ENCODE measurements at places on chromosomes 16 and 17.

- DNase-seq, result no peak
Measured at GRCh38 chr16:17515421-17516210, 44.9 kb upstream of the XYLT1 start.

DNA sequence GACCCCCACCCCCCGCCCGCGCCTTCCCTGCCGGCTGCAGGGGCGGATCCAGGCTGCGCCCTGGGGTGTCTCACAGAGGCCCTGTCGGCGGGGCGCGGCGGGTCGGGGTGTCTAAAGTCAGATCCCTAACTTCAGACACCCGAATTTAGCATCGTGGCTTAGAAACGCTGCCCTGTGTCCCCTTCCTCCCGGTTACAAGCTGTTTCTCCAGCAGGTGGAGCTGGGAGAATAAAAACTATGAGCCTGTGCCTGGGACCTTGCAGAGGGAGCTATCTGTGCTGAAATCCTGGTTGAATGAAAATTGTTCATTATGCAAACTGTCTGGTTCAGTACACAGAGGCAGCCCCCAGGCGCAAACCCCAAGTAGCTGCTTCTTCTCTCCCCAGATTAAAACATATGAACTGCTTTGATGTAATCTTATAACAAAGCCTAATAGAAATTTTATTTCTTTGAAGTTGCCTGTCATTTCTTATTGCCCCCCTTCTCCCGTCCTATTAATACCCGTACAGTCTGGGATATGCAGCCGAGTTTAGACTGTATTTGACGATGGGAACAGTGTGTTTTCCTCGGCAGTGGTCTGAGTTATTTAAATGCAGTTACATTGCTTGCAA lies 79.0 kb downstream of the RPA1 start:
- peak; percentile 12 for DNase-seq

DNA sequence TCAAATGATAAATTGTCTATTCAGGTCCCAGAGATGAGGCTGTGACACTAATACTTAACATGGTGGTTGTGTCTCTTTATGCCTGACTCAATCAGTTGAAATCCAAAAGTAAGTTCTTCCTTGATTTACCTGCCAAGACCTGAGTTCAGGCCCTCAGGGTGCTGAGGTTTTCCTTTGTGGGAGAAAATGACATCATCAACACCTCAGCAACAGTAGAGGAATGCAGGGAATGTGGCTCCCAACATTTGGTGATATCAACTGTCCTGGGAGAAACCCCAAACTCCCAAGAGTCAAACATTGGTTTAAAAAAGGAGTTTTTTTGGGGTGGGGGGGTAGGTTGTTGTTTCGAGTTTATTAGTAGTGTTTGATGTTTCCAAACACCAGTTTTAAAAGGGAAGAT lies 14.7 kb downstream of the RNF43 start:
- DNase-seq, result peak; percentile 39

DNA sequence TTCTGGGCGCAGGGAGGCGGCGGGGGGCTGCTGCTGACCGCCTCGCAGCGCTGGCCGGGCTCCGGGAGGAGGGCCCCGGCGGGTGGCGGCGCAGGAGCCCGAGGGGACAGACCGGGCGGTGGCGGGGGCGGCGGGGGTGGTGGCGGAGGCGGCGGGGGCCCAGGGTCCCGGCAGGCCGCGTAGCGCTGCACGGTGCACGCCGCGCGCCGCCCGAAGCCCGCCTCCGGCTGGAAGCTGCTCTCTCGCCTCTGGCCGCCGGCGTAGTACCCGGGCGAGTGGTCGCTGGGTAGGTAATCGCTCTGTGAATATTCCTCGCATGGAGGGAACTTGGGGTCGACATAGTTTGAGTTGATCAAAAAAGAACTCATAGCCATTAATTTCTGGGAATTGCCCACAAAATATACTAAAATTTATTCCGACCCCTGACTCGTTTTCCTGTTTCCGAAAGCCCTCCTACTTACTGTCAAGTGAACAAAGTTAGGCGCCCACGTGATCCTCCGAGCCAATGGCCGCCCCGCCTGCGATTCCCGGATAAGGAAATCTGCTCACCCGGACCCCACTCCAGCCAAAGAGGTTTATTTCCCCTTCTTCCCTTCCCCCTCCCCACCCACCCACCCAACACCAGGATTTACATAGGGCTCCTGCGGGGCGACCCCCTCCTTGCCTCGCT lies at the start of gene HOXB4:
Gene HOXB4 (minus strand): TSS at position 405 of the 670 bp plus-strand sequence. CDS start 31 bp downstream, at position 374.
- no peak for DNase-seq

DNA sequence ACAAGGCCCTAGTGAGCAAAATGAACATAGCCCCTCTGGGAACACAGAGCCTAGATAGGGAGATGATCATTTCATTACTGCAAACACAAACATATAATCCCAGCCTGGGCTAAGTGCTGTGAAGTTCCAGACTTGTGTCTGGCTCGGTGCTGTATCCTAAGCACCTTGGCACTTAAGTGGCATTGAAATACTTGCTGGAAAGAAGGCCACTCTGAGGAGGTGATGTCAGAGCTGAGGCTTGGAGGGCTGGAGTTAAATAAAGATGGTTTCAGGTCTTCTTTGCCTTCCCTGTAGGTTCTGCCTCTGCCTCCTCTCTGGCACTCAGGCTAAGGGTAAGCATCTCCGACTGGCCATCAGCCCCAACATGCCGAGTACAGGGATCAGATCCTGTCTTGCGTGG lies 2.4 kb upstream of the CACNA1G start:
- DNase-seq, result no peak

Data from HS-27A (cell line).